ENCODE measurements at places on chromosomes 7 and 10.

DNA sequence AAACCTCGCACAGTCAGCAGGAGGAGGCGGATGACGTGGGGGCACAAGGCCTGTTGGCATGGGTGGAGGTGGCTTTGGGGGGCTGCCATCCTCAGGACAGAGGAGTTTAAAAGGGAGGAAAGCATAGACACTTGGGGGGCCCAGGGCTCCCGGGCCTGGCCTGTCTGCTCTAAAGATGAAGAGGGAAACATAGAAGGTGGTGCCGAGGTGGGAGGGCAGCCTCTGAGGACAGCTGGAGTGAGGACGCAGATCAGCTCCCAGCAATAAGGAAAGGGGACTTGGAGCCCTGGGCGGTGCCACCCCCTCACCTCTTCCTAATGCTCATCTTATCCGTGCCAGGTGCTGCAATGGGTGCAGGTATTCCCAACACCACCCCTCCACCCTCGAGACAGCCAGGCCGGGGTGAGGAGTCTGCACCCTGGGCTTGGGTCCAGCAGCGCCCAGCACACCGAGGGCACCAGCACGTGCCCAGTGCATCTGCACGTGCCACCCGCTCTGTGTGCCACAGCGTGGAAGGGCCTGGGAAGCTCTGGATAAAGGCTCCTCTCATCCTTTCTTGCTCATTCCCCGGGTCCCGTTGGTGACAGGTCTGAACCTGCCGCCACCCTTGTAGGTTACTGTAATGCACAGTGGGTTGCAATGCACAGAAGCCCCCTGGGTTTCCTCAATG lies 566.0 kb upstream of the FOXK1 start:
- DNase-seq = no peak

- DNase-seq = no peak
Observed at GRCh38 chr7:130494431-130494858, 2.6 kb downstream of the MEST start.

- no peak for DNase-seq
Observed at GRCh38 chr7:105745681-105746330, 130.6 kb downstream of the ATXN7L1 start.

DNA sequence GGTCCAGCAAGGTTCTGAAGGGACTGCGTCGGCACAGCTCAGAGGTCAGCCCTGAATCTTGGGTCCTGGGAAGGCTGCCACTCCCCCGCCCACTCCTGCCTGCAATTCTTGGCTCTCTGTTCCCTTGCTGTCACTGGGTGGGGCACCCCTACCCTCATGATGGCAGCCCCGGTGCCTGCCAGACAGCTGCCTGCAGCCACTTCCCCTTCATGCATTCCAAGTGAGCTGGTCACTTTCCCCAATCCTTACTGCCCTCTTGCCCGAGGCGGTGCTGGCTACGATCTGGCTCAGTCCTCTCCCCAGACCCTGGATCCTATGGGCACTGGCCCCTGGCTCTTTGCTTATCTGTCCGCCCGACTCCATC lies 14.2 kb downstream of the MYL10 start:
- DNase-seq = no peak

GRCh38 chr7:140659856-140660255 lies 12.9 kb upstream of the ADCK2 start:
- DNase-seq = no peak
